ENCODE measurements at places on chromosomes 3 and 15.
A peak's percentile ranks its signal among the peaks of the same experiment; 100 is the strongest.

- peak; percentile 37 for DNase-seq
Observed at GRCh38 chr3:188583341-188584161, 429.6 kb downstream of the LPP start.

GRCh38 chr3:63800097-63800496, 19.0 kb upstream of the C3orf49 start:
- DNase-seq: peak; percentile 11

DNA sequence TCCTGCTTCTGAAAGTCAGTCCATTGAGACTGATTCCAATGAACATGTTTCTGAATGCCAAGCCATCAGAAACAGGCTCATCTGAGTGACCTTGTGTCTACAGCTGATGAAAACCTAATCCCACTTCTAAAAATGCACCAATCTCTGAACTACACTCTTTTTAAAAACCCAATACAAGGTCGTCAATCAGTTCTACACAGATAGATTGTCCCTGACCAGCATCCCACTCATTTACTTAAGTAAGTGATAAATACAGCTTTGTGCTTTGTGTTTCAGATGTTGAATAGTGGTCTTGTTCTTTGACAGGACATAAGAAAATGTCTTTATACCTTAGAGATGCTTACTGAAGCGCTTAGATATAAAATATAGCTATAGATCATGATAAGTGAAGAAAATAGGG, 20.2 kb upstream of the SCG3 start:
- no peak for DNase-seq

- no peak for DNase-seq
Observed at GRCh38 chr3:40534283-40534682, 9.5 kb downstream of the ZNF621 start.

DNA sequence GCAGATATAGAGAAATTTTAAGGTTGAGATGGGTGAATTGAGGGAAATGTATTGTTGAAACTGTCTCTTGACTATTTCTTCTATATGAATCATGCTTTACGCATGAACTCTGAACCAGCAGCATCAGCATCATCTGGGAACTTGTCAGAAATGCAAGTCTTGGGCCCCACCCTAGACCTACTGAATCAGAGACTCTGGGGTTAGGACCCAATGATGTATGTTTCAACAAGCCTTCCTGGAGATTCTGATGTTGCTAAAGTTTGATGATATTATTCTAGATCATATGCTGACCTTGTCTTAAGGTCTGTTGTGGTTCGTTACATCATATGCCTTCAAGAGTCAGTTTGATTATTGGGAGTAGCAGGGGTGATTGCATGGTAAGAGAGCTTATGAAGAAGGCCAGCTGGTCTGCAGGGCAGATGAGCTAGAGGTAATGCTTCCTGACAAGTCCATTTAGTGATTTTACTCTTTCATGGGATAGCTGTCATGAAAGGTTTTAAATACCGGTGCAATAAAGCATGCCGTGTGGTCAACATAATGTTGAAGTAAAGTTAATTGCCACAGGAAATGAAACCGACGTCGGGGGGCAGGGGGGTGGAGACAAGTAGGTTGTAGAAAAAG, 152.4 kb upstream of the MRPL3 start:
- no peak for DNase-seq

GRCh38 chr3:168806871-168807270, 711.1 kb upstream of the GOLIM4 start:
- DNase-seq: no peak

- no peak for DNase-seq
Observed at GRCh38 chr3:171311784-171312183, 148.4 kb downstream of the TNIK start.

GRCh38 chr15:80831606-80832224, 52.5 kb downstream of the CEMIP start:
- no peak for DNase-seq

- DNase-seq: no peak
Observed at GRCh38 chr15:67023517-67024313, 41.7 kb upstream of the SMAD3 start.

DNA sequence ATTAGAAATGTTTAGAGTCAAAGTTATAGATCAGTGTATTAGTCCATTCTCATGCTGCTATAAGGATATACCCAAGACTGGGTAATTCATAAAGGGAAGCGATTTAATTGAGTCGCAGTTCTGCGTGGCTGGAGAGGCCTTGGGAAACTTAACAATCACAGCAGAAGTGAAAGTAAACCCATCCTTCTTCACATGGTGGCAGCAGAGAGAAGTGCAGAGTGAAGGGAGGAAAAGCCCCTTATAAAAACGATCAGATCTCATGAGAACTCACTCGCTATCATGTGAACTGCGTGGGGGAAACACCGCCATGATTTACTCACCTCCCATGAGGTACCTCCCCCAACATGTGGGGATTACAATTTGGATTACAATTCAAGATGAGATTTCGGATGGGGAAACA, 871.5 kb downstream of the DIPK2A start:
- no peak for DNase-seq

DNA sequence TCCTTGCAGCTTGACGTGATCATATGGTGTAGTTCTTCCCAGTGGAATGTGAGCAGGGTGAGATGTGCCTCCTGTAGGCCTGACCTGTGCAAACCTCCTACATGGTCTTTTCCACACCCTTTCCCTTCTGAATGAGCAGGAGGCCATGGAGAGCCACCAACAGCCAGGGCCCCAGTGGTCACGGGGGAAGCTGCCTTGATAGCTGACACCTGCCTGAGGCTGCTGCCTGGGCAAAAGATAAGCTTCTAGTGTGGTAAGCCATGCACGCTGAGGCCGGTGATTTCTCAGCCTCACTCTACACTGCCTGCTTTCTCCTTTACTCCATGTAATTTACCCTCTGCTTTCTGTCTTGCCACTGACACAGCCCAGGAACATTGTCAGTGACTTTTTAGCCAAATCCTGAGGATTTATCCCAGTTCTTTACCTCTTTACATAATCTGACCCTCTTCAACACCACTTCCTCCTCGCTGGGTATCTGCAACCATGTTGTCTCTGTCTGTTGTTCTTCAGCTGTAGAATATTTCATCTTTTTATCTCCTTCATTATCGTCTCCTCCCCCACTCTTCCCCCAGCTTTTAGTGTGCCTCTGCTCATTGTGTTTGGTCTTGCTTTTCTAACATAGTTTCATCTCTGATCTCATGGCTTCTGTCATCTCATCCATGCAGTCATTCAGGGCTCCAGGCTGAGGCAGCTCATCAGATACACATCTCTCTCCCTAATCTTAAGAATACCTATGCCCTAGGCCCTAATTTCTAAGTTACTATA, 11.2 kb upstream of the KBTBD12 start:
- no peak for DNase-seq

GRCh38 chr3:33186524-33187367, 31.9 kb downstream of the SUSD5 start:
- peak; percentile 39 for DNase-seq

- DNase-seq: peak; percentile 18
Observed at GRCh38 chr15:62899090-62899493, 143.5 kb upstream of the TPM1 start.

Data from EH (cell line).